ENCODE measurements at places on chromosomes 4 and X. TPM values are rescaled to one million over a fixed set of nuclear protein-coding genes. Genes with fewer than 3 reads are reported as not detected.

GRCh38 chrX:9927698-9928482 is 39.3 kb upstream of the CLDN34 start:
- DNase-seq = no peak

GRCh38 chr4:81632581-81633299 is 161.0 kb upstream of the RASGEF1B start:
- no peak for DNase-seq

GRCh38 chrX:9311421-9312160 is 153.3 kb upstream of the TBL1X start:
- DNase-seq = no peak

- no peak for DNase-seq
Measured at GRCh38 chrX:150060406-150060805, 122.1 kb upstream of the EOLA2 start.

- no peak for DNase-seq
Measured at GRCh38 chr4:8737075-8737474, 134.6 kb downstream of the HMX1 start.

- no peak for DNase-seq
Measured at GRCh38 chrX:105837232-105837631, 14.9 kb downstream of the NRK start.

The ADAMTS3 gene
- polyA plus RNA-seq = 10.3 TPM

The AWAT2 gene
- not detected for polyA plus RNA-seq

The ZNF157 gene
- 0.92 TPM for polyA plus RNA-seq

Data from right renal cortex interstitium (tissue), 3 donors.